ENCODE measurements at places on chromosomes 16 and 17.

GRCh38 chr17:51739245-51739886, 419.1 kb downstream of the CA10 start:
- DNase-seq = no peak

GRCh38 chr17:42061646-42062487, 11.5 kb upstream of the C17orf113 start:
- DNase-seq = no peak

DNA sequence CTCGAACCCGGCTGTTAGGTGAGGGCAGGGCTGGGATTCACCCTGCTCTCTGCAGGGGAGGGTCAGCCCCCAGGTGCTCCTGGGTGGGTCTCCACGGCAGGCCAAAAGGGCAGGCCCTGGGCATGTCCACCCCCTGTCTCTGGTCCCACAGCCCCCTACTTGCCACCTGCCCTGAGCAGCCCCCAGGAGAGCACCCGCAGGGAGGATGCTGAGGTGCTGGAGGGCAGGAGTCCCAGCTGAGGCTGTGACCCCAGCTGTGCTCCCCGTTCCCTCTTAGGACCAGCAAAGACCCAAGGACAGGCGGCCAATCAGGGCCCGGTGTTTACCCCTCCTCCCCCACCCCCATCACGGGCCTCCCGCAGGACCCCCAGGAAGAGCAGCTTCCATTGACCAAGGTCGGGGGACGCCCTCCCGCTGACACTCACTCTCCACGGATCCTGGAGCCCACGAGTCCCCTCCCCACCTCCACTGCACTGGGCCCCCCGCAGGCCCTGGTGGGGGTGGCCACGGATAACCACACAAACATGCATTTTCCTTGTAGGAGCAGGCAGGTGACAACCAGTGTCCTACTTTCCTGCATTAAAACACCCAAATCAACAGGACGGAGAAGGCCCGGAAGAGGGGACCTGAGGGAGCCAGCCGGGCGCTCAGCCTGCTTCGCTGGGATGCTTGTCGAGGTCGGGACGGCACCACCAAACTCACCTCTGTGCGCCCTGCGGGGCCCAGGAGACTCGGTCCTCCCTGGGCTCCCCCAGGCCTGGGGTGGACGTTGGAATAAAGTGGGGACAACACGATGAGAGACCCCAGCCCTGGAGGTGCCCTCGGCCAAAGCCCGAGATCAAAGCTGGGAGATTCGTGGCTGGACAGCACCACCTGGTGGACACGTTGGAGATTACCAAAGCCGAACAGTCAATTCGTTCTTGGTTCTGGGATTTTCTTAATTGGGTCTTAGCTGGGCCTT, 22.5 kb upstream of the ENPP7 start:
- no peak for DNase-seq

DNA sequence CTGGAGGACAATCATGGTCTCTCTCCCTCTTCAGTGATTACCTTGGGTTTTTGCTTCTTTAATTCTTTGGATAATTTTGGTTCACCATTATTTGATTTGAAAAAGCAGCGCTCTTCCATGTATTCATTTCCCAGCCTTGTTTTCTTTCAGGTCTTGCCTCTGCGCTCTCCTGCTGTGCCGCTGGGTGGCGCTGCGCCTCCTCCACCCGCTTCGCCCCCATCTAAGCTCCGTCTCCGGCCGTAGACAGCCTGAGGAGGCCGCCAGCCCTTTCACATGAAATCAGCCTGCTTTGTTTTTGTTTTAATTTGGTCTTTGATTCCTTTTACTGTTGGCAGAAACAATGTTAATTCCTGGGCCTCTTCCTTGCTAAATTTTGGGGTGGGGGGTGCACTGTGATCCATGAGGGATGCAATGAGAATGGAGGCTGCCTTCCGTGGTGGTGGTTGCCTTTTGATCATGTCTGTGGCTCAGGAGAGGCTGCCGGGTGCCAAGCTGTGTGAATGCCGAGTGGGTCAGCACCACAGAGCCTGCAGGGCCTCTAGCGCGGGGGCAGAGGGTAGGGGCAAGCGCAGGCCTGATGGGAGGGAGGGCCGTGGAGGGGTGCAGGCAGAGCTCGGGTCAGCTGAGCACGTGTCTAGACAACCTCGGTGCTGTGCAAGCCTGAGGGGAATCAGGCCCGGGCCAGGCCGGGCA, 64.1 kb downstream of the PLD6 start:
- no peak for DNase-seq

DNA sequence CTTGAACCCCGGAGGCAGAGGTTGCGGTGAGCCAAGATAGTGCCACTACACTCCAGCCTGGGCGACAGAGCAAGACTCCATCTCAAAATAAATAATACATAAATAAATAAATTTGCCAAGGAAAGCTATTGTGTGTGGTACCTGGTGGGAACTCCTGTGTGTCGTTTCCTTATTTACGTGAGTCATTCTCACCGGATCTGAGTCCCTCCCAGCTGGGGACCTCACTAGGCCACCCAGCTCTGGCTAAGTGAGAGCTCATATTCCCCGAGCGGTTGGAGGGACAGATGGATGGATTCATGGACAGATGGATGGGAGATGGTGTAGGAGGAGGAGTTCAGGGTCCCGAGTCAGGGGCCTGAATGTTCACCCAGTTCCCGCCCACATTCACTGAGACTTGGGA, 22.9 kb upstream of the C1QL1 start:
- no peak for DNase-seq

- no peak for DNase-seq
Measured at GRCh38 chr17:34117332-34117731, 137.8 kb upstream of the CCL2 start.

DNA sequence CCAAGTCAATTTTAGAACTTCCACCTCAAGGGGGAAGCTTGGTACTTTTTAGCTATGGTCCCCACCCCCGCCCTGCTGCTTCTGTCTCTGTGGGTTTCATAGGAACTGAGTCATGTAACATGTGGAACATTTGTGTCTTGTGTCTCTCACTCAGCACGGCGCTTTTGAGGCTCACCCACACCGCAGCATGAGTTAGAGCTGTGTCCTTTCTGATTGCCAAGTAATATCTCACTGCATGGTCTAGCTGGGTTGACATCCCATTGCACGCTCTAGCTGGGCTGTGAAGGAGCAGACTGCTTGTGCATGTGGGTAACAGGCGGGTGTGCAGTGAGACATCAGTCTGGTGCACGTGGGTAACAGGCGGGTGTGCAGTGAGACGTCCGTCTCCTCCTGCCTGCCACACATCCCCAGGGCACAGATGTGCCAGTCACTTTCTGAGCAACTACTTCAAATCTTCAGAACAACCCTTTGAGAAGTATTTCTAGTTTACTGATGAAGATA, 26.4 kb upstream of the SLC7A5 start:
- DNase-seq = no peak

DNA sequence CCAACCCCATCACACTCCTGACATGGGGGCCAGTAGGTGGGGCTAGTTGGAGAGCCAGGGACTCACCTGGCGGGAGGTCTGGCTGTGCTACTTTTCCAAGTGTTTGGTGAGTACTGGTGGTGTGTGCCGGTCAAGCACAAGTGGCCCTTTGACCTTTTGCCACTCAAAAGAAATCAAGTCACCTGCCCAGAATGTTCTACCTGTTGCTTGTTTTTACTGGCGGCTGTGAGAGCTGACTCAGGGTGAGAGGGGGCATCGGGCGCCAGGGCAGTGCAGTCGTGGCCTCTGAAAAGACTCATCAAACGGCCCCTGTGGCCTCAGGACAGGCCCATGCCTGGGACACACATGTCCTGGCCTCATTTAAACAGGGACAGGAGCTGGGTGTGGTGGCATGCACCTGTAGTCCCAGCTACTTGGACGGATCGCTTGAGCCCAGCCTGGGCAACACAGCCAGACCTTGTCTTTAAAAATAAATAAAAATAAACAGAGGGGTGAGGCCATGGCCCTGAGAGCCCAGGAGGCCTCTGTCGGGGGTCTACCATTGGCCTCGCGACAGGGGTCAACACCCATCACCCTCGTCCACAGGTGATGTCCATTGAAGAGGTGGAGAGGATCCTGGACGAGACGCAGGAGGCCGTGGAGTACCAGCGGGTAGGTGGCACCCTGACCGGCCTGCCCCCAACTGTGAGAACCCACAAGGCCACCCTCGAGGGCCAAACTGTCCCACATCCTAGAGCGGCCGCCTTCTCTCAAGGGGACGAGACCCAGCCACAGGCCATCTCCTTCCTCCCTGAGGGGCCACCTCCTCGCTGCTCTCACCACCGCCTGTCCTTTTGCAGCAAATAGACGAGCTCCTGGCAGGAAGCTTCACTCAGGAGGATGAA, 5.0 kb downstream of the CHMP6 start:
- DNase-seq = no peak

GRCh38 chr17:75553295-75554110, 28.0 kb downstream of the LLGL2 start:
- no peak for DNase-seq

GRCh38 chr17:79730769-79731483, at the start of gene ENPP7:
TSS of gene ENPP7 (plus strand) at chr17:79730943. CDS start at chr17:79731140, 197 bp downstream.
- no peak for DNase-seq

DNA sequence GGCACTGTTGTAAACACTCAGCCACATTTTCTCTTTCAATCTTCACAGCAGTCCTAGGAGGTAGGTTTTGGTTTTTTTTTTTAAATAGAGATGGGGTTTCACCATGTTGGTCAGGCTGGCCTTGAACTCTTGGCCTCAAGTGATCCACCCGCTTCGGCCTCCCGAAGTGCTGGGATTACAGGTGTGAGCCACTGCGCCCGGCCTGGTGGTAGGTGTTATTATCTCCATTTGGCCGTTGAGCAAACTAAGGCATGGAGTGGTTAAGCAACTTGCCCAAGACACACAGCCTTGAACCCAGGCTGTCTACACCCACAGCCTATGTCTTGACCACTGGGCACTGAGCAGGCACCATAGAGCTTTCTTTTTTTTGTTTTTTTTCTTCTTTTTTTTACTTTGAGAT, 8.6 kb downstream of the SGCA start:
- DNase-seq = no peak

DNA sequence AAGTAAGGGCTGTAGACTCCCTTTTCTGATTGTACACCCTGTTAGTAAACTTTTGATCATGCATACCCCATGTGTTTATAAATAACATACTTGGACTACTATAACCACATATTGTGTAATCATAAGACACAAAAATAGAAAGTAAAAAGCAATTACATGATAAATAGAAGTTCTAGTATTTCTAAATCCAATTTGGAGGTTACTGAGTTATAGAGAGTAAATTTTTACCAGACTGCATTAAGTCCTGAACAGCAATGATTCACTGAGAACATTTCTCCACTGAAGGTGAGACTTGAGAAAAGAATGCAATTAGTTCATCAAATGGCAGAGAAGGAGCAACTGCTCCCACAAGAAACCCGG, 7.7 kb upstream of the TBKBP1 start:
- no peak for DNase-seq

DNA sequence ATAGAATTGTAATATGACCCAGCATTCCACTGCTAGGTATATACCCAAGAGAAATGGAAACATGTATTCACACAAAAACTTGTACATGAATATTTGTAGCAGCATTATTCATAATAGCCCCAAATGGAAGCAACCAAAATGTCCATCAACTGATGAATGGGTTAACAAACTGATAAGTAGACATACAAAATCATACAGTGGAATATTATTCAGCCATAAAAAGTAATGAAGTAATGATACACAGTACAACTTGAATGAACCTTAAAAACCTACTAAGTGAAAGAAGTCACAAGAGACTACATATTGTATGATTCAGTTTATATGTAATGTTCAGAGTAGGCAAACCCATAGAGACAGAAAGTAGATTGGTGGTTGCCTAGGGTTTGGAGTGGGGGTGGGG, 40.5 kb upstream of the GOSR1 start:
- DNase-seq = no peak

DNA sequence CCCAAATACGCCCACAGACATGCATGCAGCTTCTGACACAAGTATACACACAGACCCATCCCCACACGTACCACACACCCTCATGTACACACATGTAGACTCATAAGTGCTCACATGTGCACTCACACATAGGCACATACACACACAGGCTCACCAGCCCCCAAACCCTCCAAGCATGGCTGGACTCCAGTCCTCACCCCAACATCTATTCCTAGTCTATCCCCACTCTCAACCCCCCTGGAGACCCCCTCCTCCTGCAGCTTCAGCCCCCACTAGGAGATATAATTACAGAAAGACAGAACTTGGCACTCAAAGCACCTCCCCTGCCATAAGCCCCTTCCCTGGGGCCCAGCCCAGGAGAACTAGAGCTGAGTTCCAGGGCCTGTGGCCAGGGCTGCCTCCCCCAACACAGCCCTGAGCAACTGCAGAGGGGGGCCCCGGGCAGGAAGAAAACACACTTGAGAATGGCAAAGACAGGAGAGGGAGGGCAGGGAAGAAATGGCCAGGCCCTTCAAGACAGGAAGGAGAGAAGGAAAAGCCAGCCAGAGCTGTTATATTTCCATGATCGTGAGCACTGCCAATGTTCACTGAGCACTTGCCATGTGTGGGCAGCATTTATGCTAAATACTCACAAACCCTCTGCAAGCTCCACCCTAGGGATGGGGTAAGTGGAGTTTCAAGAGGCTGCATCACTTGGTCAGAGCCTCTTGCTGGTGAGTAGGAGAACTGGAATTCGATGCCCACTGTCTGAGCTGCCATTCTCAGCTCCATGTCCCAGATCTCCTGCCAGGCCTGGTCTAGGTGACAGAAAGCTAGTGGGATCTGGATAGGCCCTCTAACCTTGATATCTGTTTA, 224.5 kb downstream of the ZNF423 start:
- no peak for DNase-seq

DNA sequence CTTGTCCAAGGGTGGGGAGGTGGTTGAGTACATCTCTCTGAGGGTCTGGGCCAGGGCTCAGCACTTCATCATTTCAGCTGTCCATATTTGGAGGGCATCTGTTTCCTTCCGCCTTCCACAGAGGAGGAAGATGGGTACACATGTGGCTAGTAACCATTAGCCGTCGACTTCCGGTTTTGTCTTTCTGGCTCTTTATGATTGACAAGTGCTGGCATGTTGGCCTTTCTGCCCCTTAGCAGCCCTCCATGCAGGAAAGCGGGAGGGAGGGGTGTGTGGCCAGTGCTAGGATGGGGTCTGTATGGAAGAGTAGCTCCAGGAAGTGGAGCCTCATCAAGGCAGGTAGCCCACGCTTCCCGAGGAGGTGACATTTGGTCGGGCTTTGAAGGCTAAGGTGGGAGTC, 69.6 kb downstream of the RAI1 start:
- no peak for DNase-seq

DNA sequence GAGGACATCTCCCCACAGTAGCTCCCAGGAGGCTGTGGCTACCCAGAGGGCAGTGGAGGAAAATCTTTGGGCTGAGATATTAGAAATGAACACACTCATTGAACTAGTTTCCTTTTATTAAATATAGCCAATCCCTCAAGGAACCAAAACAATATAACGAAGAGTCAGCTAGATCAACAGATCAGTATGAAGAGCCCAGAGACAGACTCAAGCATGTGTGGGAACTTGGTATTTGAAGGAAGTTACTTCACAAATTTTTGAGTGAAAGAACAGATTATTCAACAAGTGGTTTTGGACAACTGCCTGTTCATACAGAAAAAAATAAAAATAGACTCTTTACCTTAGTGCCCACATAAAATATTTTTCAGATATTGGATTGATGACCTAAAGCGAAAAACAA, 183.6 kb upstream of the PMFBP1 start:
- DNase-seq = no peak

DNA sequence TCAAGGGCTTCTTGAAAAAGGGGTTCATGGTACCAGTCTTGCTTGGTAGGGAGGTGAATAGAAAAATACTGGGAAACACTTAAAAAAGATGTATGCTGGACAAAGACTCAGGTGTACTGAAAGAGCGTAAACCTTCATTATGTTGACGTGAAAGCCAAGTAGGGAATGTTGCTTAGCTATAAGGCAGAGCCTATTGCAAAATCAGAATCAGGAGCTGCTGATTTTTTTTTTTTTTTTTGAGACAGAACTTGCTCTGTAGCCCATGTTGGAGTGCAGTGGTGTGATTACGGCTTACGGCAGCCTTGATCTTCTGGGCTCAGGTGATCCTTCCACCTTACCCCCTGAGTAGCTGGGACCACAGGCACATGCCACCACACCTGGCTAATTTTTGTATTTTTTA, 3.9 kb downstream of the TMEM94 start:
- no peak for DNase-seq

All from smooth muscle cell of the brain vasculature (primary cell).